ENCODE measurements at places on chromosomes 1 and 21.
A peak's percentile ranks its signal among the peaks of the same experiment; 100 is the strongest.

- DNase-seq = no peak
Observed at GRCh38 chr1:59025201-59025600, 241.4 kb upstream of the JUN start.

DNA sequence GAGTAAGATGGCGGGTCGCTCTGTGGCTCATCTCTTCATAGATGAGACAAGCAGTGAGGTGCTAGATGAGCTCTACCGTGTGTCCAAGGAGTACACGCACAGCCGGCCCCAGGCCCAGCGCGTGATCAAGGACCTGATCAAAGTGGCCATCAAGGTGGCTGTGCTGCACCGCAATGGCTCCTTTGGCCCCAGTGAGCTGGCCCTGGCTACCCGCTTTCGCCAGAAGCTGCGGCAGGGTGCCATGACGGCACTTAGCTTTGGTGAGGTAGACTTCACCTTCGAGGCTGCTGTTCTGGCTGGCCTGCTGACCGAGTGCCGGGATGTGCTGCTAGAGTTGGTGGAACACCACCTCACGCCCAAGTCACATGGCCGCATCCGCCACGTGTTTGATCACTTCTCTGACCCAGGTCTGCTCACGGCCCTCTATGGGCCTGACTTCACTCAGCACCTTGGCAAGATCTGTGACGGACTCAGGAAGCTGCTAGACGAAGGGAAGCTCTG is 2.4 kb downstream of the TNFAIP8L2 start:
- no peak for DNase-seq

- DNase-seq = no peak
Observed at GRCh38 chr1:43979528-43980254, 681 bp downstream of the B4GALT2 start.

GRCh38 chr1:92424381-92424780 is 62.3 kb downstream of the GFI1 start:
- DNase-seq = no peak

GRCh38 chr1:171055966-171056643 is 34.6 kb upstream of the FMO3 start:
- no peak for DNase-seq

GRCh38 chr1:56132520-56132919 is 446.8 kb downstream of the PLPP3 start:
- no peak for DNase-seq

- DNase-seq = peak; percentile 13
Observed at GRCh38 chr1:201085902-201086735, 26.1 kb downstream of the CACNA1S start.

DNA sequence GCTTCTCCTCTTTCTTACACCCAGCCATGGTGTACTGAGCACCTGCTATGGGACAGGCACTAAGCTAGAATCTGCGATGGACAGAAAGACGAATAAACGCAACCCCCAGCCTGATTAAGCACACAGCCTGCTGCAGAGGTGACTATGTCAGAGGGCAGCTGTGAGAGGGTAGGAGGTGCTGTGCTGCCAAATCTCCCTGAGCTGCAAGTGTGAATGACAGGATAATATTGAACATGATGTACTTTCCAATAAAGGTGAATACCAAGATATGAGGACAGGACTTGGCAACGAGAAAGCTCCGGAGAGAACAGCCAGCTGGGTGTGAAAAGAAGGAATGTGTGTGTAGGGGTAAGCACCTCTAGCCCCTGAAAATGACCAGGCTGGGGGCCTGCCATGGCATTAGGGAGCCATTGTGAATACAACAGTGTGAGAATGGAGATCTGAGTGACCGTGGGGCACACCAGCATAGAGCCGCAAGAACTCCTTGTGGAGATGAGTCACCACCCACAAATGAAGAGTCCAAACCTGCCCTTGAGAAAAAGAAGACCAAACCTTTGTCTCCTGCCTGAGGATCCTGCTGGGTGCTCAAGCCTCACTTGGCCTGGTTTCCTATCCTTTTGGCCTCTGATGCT is 83.0 kb upstream of the ATF3 start:
- no peak for DNase-seq
